ENCODE measurements at places on chromosomes 3 and 15.

DNA sequence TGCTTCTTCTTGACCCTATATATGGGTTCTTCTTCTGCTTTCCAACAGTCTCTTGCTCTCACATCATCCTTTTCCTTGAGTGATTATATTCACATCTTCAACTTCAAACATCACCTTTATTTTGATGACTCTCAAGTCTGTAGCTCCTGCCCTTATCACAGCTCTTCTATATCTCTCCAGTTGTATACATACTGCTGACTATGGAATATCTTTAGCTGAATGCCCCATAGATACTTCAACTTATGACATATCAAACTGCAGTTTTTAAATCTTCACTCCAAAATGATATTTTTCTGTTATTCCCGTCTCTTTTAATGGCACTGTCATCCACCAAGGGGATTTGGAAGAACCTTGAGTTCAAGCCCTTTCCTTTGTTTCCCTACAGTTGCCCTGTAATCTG is 139.1 kb downstream of the ZBTB20 start:
- DNase-seq = no peak

DNA sequence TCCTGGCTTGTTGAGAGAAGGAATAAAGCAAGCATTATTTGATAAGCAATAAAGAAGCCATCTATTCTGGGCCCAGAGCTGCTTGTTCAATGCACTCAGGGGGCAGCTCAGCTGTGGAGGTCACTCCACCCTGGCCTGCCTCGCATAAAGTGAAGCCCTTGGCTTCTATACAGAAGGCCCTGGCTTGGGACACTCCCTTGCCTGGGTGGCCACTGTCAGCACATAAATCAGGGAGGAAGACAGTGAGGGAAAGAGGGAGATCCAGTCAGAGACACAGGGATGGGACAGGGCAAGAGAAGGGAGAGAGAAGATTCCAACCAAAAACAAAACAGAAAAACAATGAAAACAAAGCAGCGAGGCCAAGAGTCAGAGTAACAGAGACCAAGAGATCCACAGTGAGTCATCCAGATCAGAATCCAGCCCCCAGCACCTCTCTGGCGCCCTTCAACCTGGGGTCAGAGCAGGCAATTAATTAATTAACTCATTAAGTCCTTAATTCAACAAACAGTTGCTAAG is 11.8 kb downstream of the INSYN1 start:
- DNase-seq = no peak

DNA sequence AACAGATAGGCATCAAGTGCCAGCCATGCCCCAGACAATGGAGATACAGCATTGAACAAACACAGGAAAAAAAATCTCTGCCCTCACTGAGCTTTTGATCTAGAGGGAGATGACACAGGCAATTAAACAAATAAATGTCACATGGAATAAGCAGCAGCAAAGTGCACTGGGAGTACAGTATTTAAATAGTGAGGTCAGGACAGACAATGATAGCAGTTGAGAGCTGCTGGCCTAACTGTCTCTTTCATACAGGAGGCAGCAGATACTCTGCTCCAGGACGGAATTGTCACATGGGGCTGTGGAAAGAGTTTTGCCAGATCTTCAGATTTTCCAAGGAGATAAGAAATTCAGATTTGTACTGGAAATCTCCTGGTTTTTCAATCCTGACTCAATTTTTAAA is 241.3 kb downstream of the THRB start:
- no peak for DNase-seq

DNA sequence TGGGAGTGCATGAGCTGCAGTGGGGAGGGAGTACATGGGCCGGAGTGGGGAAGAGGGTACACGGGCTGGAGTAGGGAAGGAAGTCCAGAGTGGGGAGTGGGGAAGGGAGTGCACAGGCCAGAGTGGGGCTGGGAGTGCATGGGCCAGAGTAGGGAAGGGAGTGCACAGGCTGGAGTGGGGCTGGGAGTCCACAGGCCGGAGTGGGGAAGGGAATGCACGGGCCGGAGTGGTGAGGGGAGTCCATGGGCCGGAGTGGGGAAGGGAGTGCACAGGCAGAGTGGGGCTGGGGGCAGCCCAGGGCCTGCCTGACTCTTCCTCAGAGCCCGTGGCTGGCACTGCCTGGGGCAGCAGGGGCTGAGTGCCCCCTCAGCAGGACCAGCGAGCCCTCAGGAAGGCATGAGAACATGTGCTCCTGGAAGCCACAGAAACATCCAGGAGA is 40.7 kb downstream of the KLF15 start:
- DNase-seq = no peak

GRCh38 chr15:64686130-64686735 is 89.2 kb downstream of the RBPMS2 start:
- no peak for DNase-seq

- DNase-seq = no peak
These were observed 27.5 kb downstream of the PLOD2 start for GRCh38 chr3:146133441-146133840.

DNA sequence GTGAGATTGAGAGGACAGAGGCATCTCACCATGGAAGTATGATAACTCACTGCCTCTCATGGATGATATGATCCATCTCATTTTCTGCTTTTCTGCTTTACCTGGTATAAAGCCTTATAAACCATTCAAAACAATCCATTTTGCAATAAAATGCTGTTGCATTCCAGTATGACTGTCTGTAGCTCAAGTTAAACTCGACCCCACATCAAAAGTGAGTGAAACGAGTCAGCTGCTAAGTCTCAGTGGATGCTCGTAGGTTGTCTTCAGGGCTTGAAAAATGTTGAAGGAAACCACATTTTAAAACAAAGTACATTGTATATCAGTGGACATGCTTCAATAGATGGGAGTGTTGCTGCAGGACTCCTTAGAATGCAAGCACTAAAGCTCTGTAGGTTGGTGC is 839.0 kb downstream of the TUSC7 start:
- no peak for DNase-seq

DNA sequence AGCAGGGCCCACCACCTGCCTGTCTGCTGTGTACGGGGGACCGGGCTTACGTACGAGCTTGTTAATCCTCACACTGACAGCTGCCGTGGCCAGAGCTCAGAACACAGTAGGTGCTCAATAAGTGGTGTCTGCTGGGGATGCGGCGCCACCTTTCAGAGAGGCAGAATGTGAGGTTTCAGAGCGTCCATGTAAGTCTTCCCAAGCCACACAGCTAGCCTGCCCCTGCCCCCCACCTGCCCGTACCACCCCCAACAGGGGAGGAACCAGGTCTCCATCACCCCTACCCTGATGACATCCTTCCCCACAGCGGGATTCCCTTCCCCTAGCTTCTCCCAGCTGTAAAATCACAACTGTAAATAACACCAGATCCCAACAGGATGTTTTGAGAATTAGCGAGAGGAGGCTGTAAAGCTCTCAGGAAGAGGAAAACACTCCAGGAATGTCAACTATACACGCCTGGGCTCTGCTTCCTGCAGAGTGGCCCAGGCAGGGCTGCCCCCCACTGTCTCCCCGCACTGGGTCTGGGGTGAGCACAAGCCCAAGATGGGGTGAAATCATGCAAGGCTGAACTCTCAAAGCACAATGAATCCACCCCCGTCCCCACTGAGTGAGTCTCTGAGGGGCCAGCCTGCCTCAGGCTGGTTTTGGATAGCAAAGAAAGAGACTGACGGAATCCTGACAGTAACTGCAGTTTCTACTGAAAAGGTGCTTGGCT is 250.1 kb upstream of the LYSMD4 start:
- DNase-seq = no peak

- DNase-seq = no peak
These were observed 55.7 kb downstream of the TNIK start for GRCh38 chr3:171404376-171404967.

DNA sequence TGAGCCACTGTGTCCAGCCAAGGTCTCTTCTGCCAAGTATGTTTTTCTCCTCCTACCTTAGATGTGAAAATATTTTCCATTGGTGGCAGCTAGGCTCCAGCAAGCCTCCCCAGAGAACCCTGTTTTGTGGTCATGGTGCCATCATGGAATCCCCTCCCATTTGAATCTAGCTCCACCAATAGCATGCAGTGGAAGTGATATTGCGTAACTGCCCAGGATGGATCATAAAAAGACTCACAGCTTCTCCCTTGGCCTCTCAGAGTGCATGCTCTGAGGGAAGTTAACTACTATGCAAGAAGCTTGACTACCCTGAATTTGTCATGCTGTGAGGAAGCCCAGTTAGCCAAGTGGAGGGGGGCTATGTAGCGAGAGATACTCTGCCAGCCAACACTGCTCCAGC is 27.5 kb downstream of the CRYGS start:
- no peak for DNase-seq

- DNase-seq = no peak
These were observed 89.4 kb downstream of the ADAMTS17 start for GRCh38 chr15:100252359-100252758.

- no peak for DNase-seq
These were observed 31.0 kb downstream of the SRPRB start for GRCh38 chr3:133836497-133837158.

GRCh38 chr3:10977892-10978510 is 14.5 kb upstream of the SLC6A1 start:
- no peak for DNase-seq

- no peak for DNase-seq
These were observed 439.5 kb downstream of the PDCD6IP start for GRCh38 chr3:34237946-34238345.

DNA sequence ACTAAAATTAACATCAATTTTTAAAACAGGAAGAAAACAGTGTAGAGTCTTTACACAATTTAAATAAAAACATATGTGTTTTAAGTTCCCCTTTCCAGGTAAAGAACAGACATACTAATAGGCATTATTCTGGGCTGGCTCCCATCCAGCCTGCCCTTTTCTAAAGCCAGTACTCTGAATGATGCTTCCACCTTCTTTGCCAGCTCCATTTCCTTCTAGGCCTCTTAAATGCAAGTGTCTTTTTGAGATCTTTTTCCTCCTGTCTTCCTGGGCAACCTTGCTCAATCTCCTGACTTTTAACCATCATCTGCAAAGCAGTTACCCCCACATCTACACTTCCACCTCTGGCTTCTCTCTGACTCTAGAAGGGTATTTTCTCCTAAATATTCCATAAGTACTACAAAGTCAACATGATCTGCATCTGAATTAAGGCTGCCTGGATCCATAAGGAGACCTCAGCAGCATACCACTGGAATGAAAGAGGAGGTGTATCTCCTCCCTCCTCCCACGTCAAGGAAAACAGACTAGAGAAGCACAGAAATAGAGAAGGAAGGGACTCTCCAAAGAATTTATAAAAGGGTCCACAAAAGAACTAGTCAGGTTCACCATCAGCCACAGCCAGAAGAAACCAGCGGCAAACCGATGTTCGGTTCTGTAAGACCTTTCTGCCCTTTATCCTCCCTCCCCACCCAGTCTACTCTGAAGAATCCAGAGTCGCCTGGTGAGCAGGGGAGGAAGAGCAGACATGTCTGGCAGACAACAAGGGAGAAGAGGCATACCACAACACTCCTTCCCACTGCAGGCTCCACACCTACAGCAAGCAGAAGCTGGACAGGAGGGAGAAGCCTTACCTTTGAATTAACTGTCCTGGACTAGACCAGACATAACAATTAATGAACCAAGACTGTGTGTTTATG is 47.1 kb downstream of the GOLIM4 start:
- no peak for DNase-seq

DNA sequence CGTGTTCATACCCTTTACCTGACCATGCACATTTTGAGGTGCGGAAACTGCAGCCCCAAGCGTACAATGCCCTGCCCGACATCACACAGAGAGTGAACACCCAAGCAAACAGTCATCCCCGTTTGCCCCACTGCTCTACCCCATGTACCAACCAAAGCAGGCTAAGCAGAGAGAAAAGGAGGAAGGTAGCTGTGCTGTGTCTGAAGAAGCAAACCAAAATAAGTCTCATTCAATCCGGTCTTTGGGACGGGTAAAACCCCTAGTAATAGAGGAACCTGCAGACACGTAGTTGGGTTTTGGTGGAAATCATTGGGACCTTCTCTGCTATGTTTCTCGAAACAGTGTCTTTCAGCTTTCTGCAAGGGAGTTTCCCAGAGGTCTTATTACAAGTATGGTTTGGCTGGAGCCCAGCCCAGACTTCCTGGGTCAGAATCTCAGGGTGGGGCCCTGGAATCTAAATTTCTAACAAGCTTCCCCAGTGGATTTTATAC is 164.6 kb upstream of the HES1 start:
- no peak for DNase-seq

- no peak for DNase-seq
These were observed 2.4 kb downstream of the ARHGEF3 start for GRCh38 chr3:56799251-56799882.

DNA sequence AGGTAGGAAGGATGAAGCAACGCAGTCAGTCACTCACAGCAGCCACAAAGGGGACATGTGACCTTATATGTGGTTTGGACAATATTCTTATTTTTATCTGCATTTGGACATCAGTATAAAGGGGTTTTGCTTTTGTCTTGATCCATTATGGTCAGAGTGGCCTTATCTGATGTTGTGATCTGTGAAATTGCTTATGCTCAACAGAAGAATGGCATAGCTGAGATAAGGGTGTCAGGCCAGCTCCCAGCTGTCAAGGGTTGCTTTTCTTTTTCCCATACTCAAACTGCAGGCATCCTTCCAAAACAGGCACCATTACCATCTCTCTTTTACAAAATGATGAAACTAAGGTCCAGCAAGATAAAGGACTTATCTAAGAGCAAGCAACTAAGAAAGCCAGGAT is 28.1 kb downstream of the DCLK3 start:
- no peak for DNase-seq

DNA sequence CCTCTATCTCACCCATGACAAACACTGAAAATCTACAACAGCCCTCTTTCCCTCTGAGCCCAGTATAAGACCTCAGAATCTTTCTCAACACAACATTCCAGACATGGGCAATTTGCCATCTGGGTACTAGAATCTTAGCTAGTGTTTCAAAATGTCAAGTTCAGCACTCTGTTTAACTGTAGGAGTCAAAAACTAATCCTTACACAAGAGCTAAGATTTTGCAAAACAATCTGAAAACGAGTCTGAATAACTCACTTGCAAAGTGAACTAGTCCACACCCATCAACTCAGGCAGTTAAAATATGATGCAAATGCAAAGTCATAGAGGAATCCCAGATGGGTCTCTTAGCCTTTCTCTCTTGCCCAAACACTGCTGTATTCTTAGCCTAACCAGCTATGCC is 67.8 kb downstream of the GPR176 start:
- no peak for DNase-seq

DNA sequence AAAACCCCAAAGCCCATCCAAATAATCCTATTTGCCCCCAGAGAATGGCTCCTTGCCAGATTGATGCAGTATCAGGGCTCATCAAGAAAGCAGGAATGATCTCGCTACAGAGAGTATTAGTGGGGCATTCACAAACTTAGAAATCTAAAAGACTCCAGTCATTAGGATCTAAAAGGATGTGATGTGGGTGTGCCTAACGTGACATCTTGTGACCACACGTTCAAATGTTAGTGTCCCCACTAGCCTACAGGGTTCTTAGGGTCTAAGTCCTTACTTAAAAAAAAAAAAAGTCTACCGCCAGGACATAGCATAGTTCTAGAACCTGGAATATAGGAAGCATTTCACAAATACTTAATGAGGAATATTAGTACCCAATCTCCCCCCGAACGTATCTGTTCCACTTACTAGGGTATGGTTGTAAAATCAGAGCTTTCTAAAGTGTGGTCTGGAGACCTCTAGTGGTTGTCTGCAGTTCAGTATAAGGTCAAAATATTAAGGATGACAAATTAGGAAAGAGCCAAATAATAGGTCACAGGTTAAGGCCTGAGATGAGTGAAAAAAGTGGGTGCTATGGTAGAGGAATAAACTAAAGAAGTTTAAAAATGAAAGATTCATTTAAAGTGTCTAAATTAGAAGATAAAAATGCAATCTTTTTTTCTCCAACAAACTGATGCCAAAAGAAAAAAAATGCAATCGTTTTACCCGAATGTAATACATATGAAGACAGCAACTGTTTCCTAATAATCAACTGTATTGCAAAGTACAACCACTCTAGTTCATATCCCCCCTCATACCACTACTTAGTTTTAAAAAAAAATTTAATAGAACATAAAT is 4.2 kb upstream of the CHRM5 start:
- DNase-seq = no peak

All from stimulated activated CD8-positive, alpha-beta memory T cell treated with anti-CD3 and anti-CD28 coated beads, Interleukin-4, amount 100 ng/mL, for 1 hour (primary cell).